Left ventricle myocardium inferior (tissue), 1 donor: ENCODE measurements at places on chromosomes 5 and 9.

DNA sequence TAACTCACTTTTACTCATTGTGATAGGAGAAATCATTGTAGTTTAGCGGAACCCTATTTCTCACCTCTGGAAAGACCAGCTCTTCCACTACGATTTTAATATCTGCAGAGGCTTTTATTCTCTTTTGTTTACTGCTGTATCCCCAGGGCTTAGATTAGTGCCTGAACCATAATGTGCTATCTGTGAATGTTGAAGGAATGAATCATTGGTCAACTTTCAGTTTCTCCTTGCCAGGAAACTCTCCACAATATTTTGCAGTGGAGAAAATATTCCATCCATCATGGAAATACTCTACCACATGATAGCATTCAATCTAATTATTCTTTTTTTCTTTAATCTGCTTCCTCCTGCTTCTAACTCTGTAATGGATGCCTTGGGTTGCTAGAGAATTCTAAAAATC lies 263.5 kb upstream of the PTPRD start:
- no peaks in the 10 kb centered on the region for H3K27me3 ChIP-seq
- H3K4me1 ChIP-seq, result no peaks in the 10 kb centered on the region
- H3K27ac ChIP-seq, result no peak overlapping the region
- no peak for DNase-seq
- H3K36me3 ChIP-seq, result no peaks in the 10 kb centered on the region

DNA sequence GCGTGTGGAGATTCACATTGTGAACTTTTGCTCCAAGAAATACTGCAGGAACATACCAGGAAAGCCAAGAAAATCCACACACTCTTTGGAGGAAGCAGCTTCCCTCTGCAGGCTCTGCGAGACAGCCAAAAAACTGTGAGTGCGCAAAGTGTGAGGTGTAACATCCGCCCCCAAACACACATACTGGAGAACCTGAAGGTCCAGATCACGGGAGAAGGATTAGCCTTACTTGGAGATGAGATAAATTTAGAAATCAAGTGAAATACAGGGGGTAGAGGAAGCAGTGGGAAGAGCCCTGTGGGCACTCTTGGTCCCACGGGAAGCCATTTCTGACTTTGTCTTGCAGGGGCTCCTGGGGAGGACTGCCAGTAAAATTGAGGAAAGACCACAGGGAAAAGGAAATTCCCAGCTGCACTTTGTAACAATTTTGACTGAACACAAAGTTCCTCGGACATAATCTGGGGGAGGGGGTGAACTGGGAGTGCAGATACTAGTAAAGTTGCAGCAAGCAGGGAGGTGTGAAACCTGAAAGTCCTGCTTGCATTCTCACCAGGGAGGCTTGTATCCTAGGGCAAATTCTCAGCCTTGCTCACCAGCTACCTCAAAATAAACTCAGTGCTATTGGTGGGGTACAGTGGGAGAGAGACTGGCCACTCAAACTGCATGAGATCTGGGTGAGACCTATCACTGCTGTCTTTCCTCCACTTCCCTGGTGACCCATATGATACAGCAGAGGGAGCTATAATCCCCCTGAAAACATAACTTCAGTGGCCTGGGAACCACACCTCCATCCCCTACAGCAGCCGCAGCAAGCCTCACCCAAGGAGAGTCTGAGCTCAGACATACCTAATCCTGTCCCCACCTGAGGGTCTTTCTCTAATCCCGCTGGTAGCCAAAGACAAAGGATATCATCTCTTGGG lies 109.1 kb downstream of the ALDH1A1 start:
- H3K27me3 ChIP-seq, result no peaks in the 10 kb centered on the region
- DNase-seq, result no peak
- H3K4me3 ChIP-seq, result no peak overlapping the region
- H3K36me3 ChIP-seq, result no peaks in the 10 kb centered on the region

DNA sequence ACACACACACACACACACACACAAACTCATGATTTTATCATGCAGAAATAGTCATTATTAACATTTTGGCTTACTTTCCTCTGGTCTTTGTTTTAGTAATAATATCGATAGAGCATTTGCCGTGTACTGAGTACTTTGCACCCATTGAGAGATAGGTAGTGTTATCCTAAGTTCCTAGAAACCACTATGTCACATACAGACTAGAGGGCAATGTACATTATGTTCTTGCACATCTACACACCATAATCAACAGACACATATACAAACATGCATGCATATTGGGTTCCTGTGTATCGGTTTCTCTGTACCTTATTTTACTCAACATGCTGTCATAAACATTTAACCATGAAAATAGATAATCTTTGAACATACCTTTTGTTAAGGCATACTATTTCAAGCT lies 45.7 kb downstream of the MAT2B start:
- H3K27ac ChIP-seq, result no peak overlapping the region
- no peak for DNase-seq
- H3K4me1 ChIP-seq, result no peaks in the 10 kb centered on the region
- H3K27me3 ChIP-seq, result peaks cover 7% of the 10 kb centered on the region
- no peaks in the 10 kb centered on the region for H3K36me3 ChIP-seq
- H3K4me3 ChIP-seq, result no peak overlapping the region

DNA sequence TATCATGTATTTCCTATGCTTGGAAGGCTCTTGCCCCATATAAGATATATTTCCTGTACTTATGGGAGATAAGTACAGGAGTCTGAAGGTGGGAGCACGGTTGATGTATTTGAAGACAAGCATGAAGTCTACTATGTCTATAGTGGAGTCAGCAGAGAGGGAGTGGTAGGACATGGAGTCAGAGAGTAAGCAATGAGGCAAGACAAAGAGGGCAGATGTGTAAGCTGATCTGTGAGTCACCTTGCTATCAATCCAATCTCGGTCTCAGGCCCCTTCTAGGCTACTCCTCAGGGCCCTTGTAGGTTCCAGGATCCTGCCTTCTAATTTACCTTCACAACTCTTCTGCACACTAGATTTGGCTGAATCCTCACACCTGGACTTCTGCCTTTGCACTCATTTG lies 105.5 kb downstream of the MACIR start:
- no peaks in the 10 kb centered on the region for H3K36me3 ChIP-seq
- no peak overlapping the region for H3K4me3 ChIP-seq
- no peaks in the 10 kb centered on the region for H3K4me1 ChIP-seq
- no peak overlapping the region for H3K27ac ChIP-seq
- no peaks in the 10 kb centered on the region for H3K27me3 ChIP-seq

- H3K27ac ChIP-seq, result no peak overlapping the region
- H3K27me3 ChIP-seq, result no peaks in the 10 kb centered on the region
- H3K4me3 ChIP-seq, result no peak overlapping the region
- DNase-seq, result no peak
- H3K36me3 ChIP-seq, result no peaks in the 10 kb centered on the region
These were observed 281.4 kb downstream of the ISL1 start for GRCh38 chr5:51664491-51665250.

DNA sequence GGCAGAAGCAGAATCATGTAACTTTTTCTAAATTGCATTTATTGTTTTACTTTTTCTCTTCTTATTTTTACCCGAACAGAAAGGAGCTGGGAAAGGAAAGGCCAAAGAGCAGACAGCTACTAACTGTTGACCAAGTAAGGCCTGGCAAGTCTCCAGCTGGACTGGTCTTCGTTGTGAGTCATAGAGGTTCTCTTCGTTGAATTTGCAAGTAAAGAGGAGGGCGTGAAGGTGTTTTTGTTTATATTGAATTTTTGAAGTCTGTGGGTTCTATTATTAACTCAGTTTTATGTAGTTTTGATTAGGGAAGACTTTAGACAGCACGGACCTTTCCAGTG lies 416.5 kb upstream of the CCNH start:
- no peaks in the 10 kb centered on the region for H3K27me3 ChIP-seq
- H3K36me3 ChIP-seq, result no peaks in the 10 kb centered on the region
- H3K4me1 ChIP-seq, result no peaks in the 10 kb centered on the region
- peak; percentile 48 for DNase-seq
- no peak overlapping the region for H3K4me3 ChIP-seq

GRCh38 chr9:114854736-114855355 lies 49.0 kb upstream of the TNFSF15 start:
- H3K4me3 ChIP-seq, result no peak overlapping the region
- H3K27me3 ChIP-seq, result peaks cover 13% of the 10 kb centered on the region
- no peak for DNase-seq
- no peak overlapping the region for H3K27ac ChIP-seq
- H3K36me3 ChIP-seq, result no peaks in the 10 kb centered on the region
- no peaks in the 10 kb centered on the region for H3K4me1 ChIP-seq

- no peak for DNase-seq
- H3K4me3 ChIP-seq, result no peak overlapping the region
- peaks cover 100% of the 10 kb centered on the region for H3K36me3 ChIP-seq
- no peaks in the 10 kb centered on the region for H3K27me3 ChIP-seq
- H3K4me1 ChIP-seq, result no peaks in the 10 kb centered on the region
These were observed 90.7 kb downstream of the CAMSAP1 start for GRCh38 chr9:135816651-135816970.

DNA sequence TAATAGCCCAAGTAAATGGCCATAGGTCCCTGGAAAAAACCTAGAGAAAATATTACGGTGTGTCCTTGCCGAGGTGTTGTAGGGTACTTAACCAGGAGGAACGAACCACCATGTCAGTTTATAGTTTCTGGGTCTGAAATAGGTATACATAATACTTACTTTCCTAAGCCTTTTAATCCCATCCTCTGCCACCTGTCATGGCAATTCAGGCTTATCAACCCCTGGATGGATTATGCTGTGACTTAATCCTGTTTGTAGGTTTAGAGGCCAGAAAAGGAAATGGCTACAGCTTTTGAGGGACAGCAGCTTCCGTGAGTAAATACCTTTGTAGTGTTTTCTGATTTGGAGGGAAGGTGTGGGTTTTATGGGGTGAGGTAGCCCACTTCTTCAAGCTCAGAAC lies 89.1 kb upstream of the PTPRD start:
- H3K4me1 ChIP-seq, result no peaks in the 10 kb centered on the region
- H3K36me3 ChIP-seq, result no peaks in the 10 kb centered on the region
- H3K27me3 ChIP-seq, result no peaks in the 10 kb centered on the region
- H3K4me3 ChIP-seq, result no peak overlapping the region

- H3K4me1 ChIP-seq, result peaks cover 12% of the 10 kb centered on the region
- no peak overlapping the region for H3K4me3 ChIP-seq
- DNase-seq, result no peak
These were observed 124.4 kb downstream of the SSBP2 start for GRCh38 chr5:81626524-81626923.

DNA sequence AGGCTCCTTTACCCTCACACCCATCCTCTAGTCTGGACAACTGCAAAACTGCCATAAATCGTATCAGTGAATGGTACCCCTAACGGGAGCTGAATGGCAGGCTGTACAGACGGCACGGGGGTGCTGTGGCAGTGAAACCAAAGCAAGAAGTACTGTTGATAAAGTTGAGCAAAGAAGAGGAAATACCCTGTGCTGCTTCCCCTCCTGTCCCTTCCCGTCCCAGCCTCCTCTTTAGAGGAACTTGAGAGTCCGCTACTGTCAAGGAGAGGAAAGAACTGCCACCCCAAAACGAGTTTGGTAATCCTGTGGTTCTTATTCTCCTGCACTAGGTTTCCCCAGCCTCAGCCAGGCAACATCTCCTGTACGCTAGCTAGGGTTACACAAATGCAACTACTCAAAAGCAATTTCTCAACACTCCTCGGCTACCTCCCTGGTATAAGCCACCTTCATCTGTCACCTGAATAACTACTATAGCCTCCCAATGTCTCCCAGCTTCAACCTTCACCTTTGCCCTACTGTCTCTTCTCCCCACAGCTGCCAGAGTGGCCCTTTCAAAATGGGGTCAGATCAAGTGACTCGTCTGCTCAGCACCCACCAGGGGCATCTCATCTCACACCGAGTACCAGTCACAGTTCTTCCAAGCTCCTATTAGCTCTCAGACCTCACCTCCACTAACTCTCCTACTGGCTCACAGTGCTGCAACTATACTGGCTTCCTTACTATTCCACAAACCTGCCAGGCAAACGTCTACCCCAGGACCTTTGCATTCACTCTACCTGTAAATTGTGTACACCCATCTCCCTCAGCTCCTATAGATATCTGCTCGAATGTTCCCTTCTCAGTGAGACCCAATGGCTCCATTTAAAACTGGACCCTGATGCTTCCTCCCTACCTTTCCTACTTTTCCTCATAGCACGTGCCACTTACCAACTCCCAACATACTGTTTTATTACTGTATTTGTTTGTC lies 4.1 kb downstream of the GLRX start:
- H3K4me1 ChIP-seq, result peaks cover 88% of the 10 kb centered on the region
- DNase-seq, result no peak
- H3K27me3 ChIP-seq, result no peaks in the 10 kb centered on the region
- H3K36me3 ChIP-seq, result peaks cover 33% of the 10 kb centered on the region
- peak overlapping the region; percentile 89 for H3K4me3 ChIP-seq

DNA sequence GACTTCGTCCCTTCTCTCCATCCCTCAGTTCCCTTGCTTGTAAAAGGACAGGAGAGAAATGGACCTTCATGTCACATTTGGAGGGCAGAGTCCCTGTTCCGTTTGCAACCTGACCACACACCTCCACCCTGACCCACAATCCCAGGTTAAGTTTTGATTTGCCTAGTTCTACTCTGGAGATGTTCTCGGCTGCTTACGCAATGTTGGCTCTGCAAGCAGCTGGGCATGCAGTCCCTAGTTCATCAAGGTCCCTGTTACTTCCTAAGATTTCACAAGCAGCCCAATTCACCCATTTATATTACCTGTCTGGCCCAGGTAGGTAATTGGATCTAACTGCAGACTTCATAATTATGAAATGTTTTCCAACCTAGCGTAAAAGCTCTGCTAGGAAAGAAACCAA lies 28.8 kb downstream of the SLIT3 start:
- no peak overlapping the region for H3K27ac ChIP-seq
- H3K36me3 ChIP-seq, result no peaks in the 10 kb centered on the region
- H3K4me1 ChIP-seq, result no peaks in the 10 kb centered on the region
- no peak overlapping the region for H3K4me3 ChIP-seq

DNA sequence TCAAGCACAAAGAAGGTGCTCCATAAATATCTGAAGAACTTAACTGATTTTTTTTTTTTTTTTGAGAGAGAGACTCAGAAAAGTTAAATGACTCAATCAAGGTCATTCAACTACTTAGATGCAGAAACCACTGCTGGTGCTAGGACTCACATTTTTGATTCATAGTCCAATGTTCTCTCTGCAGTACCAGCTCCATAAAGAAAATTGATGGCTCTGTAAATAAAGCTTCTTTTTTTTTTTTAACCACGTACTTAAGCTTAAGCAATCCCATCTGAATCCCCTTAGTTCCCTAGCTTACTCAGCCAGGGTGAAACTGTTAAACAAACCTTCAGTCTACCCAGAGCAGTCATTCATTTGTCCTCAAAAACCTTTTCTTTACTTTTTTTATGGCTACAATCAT lies 657.0 kb upstream of the WWC1 start:
- H3K27ac ChIP-seq, result peak overlapping the region; percentile 1
- H3K36me3 ChIP-seq, result no peaks in the 10 kb centered on the region
- no peak overlapping the region for H3K4me3 ChIP-seq
- no peak for DNase-seq

GRCh38 chr9:116275418-116276195 lies 122.0 kb downstream of the PAPPA start:
- no peak for DNase-seq
- H3K4me1 ChIP-seq, result no peaks in the 10 kb centered on the region
- H3K4me3 ChIP-seq, result no peak overlapping the region
- H3K36me3 ChIP-seq, result no peaks in the 10 kb centered on the region
- no peak overlapping the region for H3K27ac ChIP-seq

GRCh38 chr9:137367506-137368430 lies 55.2 kb downstream of the EXD3 start:
- H3K27ac ChIP-seq, result peak overlapping the region; percentile 77
- H3K4me3 ChIP-seq, result peak overlapping the region; percentile 8
- no peaks in the 10 kb centered on the region for H3K27me3 ChIP-seq
- peaks cover 9% of the 10 kb centered on the region for H3K4me1 ChIP-seq
